Stimulated activated CD8-positive, alpha-beta memory T cell treated with anti-CD3 and anti-CD28 coated beads, Interleukin-7, amount 100 ng/mL, for 1 hour (primary cell): ENCODE measurements at places on chromosomes 6 and 20.

DNA sequence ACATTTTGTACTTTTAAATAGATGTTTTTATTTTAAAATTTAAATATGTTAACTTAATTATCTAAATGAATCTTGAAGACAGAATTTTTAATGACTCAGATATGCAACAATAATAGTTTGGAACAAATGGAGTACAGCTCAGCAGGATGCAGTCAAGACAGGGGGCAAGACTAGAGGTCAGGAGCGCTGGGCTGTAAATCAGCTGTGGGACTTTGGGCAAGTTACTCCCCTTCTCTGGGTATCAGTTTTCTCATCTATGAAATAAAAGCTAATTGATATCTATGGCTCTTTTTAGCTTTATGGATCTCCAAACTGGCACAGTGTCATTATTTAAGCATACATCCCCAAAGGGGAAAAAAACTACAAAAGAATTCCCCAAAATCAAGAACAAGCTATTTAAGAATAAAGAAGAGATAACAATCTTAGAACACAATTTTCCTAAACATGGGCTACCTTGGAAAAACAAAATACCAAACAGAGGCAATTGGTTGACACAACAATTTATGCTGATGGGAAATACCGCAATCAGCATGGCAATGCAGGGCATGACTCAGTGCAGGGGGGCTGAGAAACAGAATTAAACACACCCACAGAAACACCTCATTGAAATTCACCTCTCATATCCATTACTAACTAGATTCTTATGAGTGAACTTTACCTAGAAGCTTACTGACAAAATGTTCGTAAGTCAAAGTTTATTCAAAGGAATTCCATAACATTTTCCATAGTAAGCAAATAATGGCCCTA is 188.2 kb downstream of the SIM1 start:
- DNase-seq: no peak

DNA sequence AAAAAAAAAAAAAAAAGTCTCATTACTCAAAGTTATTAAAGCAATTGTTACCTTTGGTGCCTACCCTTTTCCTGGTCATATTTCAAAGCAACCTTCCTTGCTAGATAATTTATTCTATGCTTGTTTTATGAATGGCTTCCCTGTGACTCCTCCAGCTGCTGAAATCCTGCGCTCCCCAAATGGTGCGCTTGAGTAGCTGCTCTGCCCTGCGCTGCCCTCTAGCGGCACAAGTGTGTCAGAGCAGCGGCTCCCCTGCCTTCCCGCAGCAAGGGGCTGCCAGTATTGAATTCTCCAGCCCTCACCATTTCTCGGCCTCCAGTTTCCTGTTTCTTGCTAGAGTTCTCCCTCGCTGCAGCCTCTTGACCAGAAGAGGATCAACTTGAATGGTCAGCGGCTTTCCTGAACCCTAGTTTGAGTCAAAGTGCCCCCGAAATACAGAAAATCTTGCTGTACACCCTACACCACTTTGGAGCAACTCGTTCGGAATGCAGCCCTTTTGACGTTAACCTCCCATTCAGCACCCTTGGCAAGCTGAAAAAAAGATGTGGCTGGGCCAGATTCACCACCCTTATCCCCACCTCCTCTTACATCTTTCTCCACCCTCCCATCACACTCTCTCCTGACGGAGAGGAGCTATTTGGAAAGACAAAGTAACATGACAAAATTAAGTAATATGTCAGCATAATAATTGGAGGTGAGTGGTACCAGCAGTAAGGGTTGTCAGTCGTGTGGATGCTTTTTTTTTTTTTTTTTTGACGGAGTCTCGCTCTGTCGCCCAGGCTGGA is 60.4 kb upstream of the KLHL31 start:
- peak; percentile 61 for DNase-seq

GRCh38 chr6:137894779-137895385 is 27.8 kb downstream of the TNFAIP3 start:
- no peak for DNase-seq

DNA sequence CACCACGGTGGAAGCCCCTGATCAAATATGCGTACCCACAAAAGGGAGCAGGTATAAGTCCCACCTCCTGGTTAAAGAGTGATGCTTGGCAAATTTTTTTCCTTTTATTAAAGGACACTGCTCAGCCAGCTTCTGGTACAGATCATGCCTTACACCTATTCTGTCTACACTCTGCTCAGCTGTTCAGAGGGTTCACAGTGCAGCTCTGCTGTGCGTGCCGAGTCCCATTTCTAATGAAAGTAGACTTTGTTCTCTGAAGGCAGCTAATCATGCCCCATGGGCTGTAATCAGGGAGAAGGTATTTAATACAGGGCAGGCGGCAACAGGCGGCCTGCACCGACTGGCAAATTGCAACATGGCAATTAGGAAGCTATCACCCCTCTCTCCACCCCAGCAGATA is 16.3 kb downstream of the LRRC73 start:
- DNase-seq: no peak

GRCh38 chr6:99821164-99821563 is 172.9 kb downstream of the MCHR2 start:
- no peak for DNase-seq

GRCh38 chr6:52617087-52617486 is 40.2 kb upstream of the TRAM2 start:
- DNase-seq: no peak

GRCh38 chr20:4633780-4634179 is 87.9 kb upstream of the PRND start:
- DNase-seq: no peak

DNA sequence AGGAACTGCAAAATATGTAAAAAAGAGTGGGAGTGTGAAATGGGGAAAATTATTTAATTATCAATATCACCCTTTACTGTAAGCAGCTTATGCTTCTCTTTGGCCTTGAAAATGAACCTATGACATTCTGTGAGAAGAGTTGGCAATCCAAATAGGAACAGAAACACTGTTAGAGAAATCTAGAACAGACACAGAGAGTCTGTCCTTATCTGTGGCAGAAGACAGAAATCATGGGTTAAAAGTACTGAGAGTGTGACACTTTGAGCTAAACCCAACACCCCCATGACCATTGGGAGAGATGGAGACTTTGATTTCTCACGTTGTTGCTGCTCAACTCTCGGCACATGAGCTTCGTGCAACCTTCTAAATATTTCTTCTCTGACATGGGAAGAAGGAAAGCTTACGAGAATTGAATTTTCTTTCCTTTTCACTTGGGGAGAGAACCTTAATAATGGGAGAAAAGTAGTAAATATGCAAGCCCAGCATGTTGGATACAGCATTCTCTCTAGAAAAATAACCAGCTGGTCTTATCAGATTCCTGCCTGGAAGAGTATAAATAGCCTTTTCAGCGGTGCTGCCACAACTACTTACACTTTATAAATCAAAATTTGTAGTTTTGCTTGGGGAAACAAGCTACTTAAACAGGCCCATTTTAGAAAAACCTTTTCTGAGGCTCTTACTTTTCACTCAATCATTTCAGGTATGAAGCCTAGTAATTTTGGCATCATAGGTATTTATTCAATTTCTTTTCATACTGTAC is 49.4 kb upstream of the NOX3 start:
- DNase-seq: no peak

GRCh38 chr6:7646394-7646793 is 56.4 kb downstream of the SNRNP48 start:
- DNase-seq: no peak

DNA sequence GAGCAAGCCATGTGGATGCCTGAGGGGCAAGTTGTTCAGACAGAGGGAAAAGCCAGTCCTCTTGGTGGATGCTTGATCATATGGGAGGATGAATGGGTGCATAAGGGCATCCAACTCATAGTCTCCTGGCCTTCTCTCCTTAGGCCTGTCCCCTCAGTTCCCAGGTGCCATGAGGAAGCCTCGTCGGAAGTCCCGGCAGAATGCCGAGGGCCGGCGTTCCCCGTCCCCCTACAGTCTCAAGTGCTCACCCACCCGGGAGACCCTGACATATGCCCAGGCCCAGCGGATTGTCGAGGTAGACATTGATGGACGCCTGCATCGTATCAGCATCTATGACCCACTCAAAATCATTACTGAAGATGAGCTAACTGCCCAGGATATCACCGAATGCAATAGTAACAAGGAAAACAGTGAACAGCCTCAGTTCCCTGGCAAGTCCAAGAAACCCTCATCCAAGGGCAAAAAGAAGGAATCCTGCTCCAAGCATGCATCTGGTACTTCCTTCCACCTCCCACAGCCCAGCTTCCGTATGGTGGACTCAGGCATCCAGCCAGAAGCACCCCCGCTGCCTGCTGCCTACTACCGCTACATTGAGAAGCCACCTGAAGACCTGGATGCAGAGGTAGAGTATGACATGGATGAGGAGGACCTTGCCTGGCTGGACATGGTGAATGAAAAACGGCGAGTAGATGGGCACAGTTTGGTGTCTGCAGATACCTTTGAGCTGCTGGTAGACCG is 3.8 kb downstream of the BRPF3 start:
- no peak for DNase-seq

- no peak for DNase-seq
Observed at GRCh38 chr6:124522335-124522734, 439.9 kb upstream of the RNF217 start.

DNA sequence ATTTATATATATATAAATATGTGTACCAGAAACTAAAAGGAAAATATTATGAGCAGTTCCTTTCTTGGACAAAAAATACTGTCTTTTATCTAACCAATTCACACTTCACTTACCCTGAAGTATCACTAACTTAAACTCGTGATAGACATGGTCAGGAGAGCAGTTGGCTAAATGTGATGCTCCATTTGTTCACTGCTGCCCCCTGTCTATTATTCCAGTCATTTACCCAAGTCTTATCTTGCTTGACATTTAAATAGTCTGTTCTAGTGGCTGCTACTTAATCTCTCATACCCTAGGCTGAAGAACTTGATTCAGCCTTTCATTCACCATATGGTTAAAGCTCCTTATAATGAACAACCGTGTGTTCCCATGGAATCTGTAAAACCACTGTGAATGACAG is 789.6 kb upstream of the EYS start:
- no peak for DNase-seq

DNA sequence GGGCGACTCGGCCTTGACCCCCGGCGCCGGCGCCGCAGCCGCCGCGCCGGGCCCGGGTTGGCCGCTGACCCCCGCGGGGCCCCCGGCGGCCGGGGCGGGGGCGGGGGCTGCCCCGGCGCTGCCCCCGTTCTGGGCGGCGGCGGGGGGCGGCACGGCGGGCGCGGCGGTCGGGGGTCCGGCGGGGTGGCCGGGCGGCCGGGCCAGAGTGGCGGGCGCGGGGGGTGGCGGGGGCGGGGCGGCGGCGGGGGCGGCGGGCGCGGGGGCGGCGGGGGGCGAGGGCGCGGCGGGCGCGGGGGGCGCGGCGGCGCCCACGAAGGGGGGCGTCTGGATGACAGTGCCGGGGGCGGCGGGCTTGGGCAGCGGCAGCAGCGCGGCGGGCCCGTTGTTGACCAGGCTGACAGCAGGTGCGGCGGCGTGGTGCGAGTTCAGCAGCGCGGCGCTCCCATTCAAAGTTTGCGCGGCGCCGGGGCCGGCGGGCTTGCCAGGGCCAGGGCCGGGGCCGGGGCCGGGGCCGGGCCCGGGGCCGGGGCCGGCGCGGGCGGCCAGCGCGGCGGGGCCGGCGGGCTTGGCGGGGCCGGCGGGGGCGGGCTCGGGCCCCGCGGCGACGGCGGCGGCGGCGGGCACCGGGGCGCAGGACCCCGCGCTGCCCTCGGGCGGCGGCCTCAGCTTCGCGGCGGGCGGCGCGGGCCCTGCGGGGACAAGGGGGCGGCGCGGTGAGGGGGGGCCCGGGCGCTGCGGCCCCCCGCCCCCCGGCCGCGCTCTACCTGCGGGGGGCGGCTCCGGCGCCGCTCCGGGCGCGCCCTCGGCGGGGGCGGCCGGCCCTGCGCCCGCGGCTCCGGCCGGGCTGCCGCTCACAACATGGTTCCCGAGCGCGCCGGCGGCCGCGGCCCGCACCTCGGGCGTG is 659 bp downstream of the TAF4 start:
- no peak for DNase-seq

DNA sequence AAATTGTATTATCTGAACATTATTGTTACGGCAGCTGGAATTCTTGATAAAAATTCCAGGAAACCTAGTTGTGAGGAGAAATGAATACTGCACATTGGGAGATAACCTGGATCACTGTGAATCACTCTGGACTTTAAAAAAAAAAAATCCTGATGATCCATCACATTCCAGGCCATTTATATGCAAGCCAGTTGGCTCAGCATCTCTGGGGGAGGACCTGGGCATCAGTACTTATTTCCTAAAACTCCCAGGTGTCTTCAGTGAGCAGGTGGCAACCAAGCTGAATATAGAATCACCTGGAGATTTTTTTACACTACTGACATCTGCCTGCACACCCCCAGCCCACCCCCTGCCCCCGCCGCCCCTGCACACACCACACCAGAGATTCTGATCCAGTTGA is 39.1 kb upstream of the SIRT5 start:
- no peak for DNase-seq

GRCh38 chr6:15793288-15793687 is 130.5 kb upstream of the DTNBP1 start:
- DNase-seq: no peak

GRCh38 chr6:89985751-89986493 is 91.7 kb downstream of the GJA10 start:
- no peak for DNase-seq

- no peak for DNase-seq
Observed at GRCh38 chr20:57663681-57664451, 43.6 kb upstream of the ZBP1 start.

DNA sequence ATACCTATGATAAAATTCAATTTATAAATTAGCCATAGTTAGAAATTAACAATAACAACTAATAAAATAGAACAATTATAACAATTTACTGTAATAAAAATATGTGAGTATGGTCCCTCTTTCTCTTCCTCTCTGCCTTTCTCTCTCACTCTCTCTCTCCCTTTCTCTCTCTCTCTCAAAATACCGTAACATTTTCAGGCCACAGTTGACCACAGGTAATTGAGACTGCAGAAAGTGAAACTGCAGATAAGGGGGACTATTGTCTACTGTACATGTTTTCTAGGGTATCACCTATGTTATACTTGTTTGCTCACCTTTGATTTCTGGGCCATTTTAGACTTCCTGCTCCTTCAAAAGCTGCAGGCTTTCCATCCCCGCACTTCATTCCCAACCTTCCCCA is 46.8 kb downstream of the LY86 start:
- DNase-seq: no peak
